ENCODE measurements at places on chromosomes 2 and 18.

- DNase-seq = no peak
Observed at GRCh38 chr2:240650254-240650965, 25.1 kb downstream of the GPR35 start.

DNA sequence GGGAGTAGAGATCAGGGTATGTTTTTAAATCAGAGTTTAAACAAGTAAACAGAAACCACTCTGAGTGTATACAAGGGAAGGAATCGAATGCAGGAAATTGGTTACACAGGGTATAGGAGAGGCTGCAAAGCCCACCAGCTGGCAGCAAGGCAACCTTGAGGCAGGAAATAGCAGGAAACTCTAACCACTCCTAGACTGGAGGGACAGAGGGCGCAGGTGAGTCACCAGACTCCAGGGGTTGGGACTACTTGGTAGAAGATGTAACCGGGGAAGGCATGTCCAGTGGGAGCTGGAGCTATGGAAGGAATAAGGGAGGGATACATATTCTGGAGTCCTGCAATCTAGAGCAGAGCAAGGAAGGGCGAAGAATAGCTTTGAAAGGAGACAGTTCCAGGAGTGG, 152.3 kb downstream of the MEIS1 start:
- DNase-seq = no peak

DNA sequence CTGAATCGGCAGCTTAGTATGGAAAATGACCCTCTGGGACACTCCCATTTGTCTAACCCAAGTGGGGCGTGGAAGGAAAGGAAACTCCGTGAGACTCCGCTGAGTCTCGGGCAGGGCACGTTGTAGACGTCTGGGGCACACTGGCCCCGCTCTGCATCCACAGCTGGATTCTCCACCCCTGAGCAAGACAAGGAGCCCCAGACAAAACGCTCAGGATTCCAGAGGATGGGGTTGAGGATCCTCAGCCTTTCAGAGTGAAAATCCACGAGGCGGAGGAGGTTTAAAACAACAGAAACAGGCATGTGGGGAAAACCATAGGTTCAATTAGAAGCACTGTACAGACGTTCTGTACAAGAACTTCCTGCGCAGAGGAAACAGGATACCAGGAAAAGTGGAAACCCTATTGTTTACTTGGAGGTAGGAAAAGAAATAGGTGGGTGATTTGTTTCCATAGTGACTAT, 124.9 kb upstream of the ZNF236 start:
- peak; percentile 12 for DNase-seq

DNA sequence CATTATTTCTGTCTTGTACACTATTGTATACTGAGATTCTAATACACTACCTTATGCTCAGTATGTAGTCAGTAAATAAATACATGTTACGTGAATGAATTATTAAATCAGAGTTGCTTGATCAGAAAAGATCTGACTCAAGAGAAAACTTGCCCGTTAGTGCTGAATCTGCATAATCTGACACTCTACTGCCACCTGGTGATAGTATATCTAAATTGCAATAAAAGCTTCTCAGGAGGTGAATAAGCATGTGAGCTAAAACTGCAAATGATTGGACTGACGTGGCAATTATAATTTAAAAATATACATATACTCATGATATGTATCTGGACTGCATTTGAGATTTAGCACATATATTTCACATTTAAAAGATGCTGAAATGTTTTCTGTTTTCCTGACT, 70.4 kb downstream of the KIAA1328 start:
- DNase-seq = peak; percentile 10

GRCh38 chr2:233799087-233799665, 21.0 kb downstream of the MROH2A start:
- no peak for DNase-seq

- DNase-seq = no peak
Observed at GRCh38 chr2:83633423-83633822, 825.7 kb downstream of the SUCLG1 start.

DNA sequence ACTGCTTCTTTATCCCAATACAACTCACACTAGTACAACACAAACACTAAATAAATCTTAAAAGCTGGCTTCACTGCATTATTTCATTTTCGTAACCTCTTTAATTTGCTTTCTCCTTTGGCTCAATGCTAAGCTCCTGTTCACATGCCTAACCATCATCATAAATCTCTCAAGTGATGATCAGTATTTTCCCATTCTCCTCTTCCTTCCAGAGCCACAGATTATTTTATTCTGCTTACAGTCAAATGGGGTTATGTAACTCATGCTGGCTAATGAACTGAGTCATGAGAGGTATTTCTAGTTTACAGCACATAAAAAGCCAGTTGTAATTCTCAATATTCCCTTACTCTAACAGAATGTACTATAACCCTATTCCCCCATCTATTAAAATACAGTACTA, 350.4 kb upstream of the ZC3H15 start:
- no peak for DNase-seq

- no peak for DNase-seq
Observed at GRCh38 chr2:193793914-193794313, 1599.2 kb upstream of the TMEFF2 start.

GRCh38 chr2:116719836-116720235, 1094.7 kb upstream of the DDX18 start:
- DNase-seq = no peak

DNA sequence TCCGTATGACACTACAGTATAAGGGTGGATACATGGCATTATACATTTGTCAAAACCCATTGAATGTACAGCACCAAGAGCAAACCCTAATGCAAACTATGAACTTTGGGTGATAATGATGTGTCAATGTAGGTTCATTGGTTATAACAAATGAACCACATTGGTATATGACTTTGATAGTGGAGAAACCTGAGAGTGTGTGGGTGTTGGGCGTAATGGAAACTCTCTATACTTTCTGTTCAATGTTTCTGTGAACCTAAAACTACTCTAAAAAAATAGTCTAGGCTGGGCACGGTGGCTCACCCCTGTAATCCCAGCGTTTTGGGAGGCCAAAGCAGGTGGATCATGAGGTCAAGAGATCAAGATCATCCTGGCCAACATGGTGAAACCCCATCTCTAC, 6.5 kb upstream of the ACTG2 start:
- DNase-seq = no peak

DNA sequence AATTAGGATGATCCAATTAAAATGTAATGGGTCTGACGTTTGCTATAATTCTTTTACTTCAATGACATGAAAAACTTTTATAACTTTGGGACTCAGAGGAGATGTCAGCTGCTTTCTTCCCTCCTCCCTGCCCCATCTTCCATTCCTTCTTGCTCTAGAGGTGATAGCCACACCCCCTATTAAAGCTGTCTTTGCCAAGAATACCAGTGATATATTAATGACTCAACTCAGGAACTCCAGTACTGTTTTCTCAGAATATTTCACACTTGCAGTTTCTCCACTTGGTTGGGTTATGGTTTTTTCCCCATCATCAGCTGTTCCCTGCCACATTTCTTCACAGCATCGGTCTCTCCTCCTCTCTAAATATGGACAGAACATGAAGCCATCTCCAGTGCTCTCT, 184.0 kb downstream of the KCNE4 start:
- DNase-seq = no peak

DNA sequence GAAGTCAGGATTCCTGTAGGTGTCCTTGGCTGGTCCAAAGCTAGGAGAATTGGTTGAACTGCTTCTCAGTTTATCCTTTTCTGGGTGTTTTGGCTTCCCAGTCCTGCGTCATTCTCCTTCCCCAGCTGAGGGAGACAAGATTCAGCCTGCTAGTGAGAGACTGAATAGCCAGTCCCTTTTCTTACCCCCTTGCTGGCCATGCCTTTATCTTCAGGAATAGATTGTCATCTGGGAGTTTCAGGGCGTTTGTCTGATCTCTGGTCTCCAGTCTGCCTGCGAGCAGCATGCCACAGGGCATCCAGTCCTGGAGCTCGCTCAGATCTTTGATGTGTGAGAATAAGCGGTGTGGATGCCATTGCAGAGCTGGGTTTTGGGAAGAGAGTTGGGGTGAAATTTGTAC, 5.8 kb downstream of the MYO1B start:
- DNase-seq = no peak

GRCh38 chr2:122982936-122983335, 1042.2 kb upstream of the CNTNAP5 start:
- no peak for DNase-seq

DNA sequence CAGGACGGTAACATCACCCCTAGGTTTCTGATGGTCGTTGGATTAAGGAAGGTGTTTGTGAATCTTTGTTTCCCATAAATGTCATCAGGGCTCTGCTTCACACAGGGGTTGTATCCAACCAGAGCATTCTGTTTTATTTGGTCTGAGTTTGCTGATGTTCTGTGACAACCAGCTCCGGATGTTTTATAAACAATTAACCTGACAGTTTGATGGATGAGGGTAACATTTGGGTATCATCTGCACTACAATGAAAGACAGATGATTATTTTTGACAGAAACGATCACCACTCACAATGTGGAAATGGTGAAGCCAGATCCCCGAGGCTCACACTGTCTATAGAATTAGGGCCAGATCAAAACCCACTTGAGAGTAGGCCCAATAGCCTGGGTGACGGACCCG, 107.1 kb downstream of the CDC42EP3 start:
- DNase-seq = no peak

GRCh38 chr18:48371854-48372602, 37.2 kb downstream of the ZBTB7C start:
- DNase-seq = no peak

DNA sequence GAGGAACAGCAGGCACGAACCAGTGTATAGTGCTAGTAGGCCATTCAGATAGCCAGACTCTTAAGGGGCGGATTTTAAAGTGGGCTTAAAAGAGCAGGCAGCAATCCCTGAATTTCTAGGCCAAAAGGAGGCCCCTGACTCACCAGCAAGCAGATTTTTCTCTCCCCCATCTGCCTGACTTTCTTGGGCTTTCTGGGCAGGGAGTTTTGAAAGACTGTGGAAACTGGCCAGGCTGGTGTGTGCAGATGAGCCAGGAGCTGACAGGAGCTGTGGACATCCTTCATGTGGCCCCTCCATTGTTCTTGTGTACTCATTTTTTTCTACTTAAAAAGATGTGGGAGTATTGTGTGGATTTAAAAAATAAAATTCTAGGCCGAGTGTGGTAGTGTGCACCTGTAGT, 59.0 kb downstream of the GLI2 start:
- no peak for DNase-seq

- DNase-seq = no peak
Observed at GRCh38 chr2:1538663-1539062, 125.4 kb downstream of the TPO start.

GRCh38 chr2:200944467-200945394, 18.7 kb downstream of the ORC2 start:
- peak; percentile 58 for DNase-seq

DNA sequence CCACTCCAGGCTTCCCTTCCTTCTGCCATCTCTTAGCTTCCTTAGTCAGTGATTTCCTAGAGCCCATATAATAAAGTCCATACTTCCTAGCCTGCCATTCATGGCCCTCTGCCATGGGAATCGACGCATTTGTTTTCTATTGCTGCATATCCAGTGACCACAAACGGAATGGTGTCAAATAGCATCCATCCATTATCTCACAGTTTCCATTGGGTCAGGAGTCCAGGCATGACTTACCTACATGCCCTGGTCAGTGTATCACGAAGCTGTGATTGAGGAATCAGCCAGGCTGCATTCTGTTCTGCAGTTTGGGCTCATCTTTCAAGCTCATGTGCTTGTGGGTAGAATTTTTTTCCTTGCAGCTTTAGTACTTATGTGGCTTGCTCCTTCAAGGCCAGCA, 209.7 kb upstream of the EPAS1 start:
- no peak for DNase-seq

DNA sequence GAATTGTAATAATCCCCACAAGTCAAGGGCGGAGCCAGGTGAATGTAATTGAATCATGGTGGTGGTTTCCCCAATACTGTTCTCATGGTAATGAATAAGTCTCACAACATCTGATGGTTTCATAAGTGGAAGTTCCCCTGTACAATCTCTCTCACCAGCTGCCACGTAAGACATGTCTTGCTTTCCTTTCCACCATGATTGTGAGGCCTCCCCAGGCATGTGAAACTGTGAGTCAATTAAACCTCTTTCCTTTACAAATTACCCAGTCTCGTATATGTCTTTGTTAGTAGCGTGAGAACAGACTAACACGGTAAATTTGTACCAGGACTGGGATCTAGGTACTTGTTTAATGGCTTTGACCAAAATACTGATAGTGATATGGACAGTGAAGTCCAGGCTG, 744.3 kb upstream of the REG3G start:
- no peak for DNase-seq

Measured in suppressor macrophage (primary cell).